ENCODE measurements at places on chromosomes 12 and 14.
A peak's percentile ranks its signal among the peaks of the same experiment; 100 is the strongest.

GRCh38 chr12:131192951-131193350 lies 239.2 kb downstream of the ADGRD1 start:
- no peak for DNase-seq

- DNase-seq = no peak
Observed at GRCh38 chr14:96160913-96161310, 43.7 kb upstream of the BDKRB2 start.

- DNase-seq = no peak
Observed at GRCh38 chr12:126093908-126094307, 1028.7 kb downstream of the AACS start.

GRCh38 chr14:93716746-93717667 lies 71.3 kb downstream of the PRIMA1 start:
- DNase-seq = no peak

- DNase-seq = peak; percentile 9
Observed at GRCh38 chr12:51827925-51828818, 20.3 kb downstream of the FIGNL2 start.

GRCh38 chr12:53219956-53220693 lies 11.9 kb downstream of the RARG start:
- no peak for DNase-seq

DNA sequence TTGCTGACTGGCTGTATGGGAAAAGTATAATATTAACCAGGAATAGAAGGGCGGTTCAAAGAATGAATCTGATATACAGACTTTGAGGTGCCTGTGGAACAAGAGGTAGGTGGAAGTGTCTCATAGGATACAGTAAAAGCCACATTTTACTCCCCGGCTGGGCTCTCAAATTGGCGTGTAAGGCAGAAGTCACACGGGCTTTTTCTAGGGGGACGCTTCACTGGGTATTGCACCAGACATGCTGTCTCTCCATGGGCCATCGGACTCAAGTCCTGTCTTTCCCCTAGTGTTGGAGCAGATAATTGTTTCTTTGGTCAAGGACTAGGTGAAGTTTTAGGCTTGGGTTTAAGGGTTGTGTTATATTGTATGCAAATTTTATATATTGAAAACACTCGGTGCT lies 9.1 kb downstream of the TMCC3 start:
- DNase-seq = no peak

DNA sequence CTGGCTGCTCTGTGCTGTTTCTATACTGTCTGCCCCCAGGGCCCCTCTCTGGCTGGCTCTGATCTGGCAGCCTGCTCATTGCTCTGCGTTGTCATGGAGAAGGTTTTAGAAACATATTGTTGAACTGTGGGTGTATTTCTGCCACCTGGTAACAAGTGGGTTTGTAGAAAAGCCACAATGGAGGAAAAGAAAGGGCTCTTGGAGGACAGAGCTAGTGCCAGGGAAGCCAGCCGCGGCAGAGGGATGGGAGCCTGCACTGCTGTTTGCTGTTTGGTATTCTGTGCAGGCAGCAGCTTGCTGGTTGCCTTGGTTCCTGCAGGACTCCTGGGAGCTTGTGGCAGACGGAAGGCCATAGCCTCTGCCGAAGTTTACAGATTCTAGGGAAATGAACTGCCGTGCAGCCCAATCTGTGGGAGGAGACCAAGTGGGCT lies 15.1 kb downstream of the CCDC177 start:
- DNase-seq = no peak

GRCh38 chr12:77382096-77382742 lies 316.9 kb upstream of the E2F7 start:
- DNase-seq = no peak

- DNase-seq = no peak
Observed at GRCh38 chr12:76244300-76244699, 103.9 kb downstream of the BBS10 start.

DNA sequence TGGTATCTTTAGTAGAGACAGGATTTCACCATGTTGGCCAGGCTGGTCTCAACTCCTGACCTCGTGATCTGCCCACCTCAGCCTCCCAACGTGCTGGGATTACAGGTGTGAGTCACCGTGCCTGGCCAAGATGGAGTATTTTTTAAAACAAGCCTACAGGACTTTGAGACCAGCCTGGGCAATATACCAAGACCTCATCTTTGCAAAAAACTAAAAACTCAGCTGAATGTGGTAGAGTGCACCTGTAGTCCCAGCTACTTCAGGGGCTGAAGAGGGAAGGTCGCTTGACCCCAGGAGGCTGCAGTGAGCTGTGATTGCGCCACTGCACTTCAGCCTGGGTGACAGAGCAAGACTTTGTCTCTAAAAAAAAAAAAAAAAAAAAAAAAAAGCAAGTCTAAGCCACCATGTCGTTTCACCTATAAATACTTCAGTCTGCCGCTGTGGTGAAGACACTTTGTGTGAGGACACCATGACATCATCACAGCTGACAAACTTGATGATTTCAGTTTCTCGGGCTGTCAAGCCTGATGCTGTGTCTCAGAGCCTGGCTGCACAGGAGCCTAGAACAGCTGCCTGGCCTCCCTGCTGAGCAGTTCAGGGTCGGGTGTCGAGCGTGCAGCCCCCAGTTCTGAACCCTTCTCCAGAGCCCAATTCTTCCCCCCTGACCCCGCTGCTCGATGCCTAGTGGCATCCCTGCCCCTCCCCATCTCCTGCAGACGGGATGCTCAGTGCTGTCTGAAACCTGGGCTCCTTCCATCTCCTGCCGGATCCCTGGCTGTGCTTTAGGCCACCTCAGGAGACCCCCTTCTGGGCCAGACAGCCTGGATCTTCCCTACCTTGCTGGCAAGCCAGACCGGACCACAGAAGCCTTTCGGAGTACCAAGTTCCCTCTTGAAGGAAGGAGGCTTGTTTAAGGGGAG lies 119.2 kb upstream of the EVL start:
- DNase-seq = peak; percentile 42

GRCh38 chr14:101727611-101728366 lies 33.7 kb upstream of the PPP2R5C start:
- DNase-seq = no peak

DNA sequence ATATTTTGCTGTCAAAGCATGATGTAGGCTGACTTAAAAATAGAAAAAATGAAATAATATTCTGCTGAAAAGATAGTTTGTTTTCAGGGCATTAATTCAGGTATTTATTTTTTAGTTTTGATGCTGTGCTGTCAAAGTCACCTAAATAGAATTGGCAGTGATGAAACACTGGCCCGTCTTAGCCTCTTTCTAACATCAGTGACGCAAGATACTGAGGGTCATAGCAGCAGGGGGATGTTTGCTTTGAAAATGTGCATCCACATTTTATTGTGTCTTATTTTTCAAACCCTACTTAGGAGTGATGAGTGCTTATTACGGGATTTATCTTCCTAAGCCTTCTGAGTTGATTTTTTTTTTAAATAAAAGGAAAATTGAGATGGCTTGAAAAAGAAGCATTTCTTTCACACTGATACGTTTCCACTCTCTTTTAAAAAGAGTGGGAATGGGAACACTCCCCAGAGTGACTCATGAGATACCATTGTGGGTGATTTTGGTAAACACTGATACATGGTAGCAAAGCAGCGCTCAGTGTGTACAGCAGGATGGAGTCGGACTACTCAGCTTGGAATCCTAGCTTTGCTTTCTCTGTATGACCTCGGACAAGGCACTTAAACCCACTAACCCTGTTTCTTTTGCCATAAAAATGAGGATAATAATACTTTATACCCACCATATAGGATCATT lies 290.8 kb downstream of the ERC1 start:
- no peak for DNase-seq

DNA sequence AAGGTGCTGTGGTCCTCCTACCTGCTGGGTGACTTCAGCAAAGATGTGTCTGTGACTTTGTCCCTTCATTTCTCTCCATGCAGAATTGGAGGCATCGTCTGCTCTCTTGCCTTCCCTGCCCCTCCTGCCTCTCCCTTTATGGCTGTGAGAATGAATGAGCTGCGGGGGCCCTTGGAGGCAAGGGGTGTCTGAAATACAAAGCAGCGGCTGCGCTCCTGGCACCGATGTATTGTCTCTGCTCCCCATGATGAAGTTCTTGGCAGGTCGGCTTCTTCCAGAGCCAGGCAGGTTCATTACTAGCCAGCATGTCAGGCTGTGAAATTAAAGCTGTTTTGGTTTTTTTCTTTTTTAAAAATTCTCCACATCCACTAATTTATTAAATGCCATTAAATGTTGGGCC lies 194.5 kb downstream of the TSPAN9 start:
- DNase-seq = no peak

DNA sequence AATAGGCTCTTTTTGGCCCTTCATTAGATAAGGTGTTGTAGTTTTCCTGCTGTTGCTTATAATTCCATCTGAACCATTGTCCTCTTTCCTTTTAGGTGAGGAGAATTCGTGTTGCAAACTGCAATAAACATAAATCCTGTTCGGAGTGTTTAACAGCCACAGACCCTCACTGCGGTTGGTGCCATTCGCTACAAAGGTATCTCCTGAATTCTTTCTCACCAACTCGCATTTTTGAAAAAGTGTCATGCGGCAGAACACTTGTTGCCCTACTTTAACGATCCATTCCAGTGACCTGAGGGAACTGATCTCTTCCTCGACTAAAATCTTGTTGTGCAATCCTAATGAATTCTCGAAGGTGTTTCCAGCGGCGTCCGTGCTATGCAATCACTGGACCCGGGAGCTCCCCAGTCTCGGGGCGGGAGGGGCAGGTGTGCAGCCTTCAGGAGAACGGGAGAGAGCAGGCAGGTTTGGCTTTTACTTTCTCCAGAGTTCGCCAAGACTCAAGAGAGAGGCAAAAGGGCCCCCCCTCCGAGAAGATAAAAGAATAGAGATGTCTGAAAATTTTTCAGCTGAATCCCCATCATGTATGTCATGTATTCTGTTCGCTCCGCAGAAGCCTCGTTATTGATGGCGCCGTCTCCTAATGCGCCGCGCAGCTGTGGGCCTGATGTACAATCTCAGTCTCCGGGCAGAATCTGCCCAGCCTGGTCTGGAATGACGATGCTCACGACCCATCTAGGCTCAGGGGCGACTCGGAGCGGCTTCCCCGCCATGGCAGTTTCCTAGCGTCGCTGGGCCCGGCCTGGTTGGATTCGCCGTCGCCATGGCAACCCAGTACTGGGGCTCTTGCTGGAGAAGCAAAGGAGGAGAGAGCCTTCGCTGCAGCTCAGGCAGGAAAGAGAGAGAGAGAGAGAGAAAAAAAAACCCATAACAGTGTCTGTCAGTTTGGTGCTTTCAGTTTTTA lies 38.2 kb downstream of the PLXNC1 start:
- DNase-seq = no peak

- DNase-seq = no peak
Observed at GRCh38 chr12:125684968-125685790, 619.9 kb downstream of the AACS start.

GRCh38 chr12:116532986-116533342 lies 26.2 kb upstream of the MAP1LC3B2 start:
- DNase-seq = no peak

- DNase-seq = no peak
Observed at GRCh38 chr14:94125659-94126418, 3.6 kb downstream of the IFI27L2 start.

GRCh38 chr14:59295951-59296350 lies 107.5 kb downstream of the DAAM1 start:
- no peak for DNase-seq

- DNase-seq = no peak
Observed at GRCh38 chr12:10395390-10395998, 5.7 kb upstream of the KLRK1 start.

- DNase-seq = no peak
Observed at GRCh38 chr12:109695961-109696461, 17.6 kb upstream of the FAM222A start.

- DNase-seq = no peak
Observed at GRCh38 chr12:81332054-81332453, 254.2 kb downstream of the ACSS3 start.

- no peak for DNase-seq
Observed at GRCh38 chr12:630656-631632, 32.3 kb downstream of the NINJ2 start.

DNA sequence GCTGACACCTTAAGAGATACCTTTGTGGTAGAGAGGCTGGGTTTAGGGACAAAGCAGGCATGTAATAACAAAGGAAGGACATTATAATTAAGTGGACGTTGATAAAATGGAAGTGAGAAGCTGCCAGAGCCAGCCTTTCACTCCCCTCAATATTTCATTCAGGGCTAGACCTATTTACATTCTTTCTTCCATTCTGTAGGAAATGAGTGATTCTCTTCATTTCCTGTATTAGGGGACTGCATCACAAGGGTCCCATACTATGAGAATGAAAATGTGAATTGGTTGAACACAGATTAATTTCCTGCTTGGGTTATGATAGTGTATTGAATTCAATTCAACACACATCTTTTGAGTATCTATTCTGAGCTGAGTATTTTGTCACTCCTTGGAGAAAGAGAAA lies 143.0 kb downstream of the OTOGL start:
- no peak for DNase-seq

DNA sequence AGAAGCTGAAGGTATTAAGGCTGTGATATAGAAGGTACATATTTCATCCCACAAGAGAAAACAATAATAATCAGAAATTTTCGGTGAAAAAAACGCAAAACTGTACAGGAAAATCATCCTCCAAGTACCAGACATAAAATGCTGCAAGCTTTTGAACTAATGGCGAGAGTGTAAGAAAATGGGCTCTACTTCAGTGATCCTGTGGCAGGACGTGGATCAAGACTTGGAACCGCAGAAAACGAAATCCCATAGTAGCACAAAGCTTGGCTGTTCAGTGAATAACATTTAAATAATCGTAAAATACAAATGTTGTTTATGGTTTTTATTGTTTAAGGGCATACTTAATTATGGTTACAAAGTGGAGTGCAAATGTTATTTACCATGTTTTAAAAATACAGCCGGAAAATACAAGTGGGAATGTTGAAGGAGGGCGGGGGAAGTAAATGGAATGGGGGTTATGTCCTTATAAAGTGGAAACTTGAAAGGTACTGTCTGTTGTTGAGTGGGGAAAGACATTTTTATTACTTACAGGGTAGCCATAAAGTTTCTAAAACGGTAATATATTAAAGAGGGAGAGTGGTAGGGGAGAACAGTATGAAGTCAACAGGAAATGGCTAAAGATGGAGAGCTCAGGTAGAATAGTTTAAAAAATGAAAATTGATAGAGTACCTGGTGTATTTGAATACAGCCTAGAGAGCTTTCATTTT lies 1.1 kb downstream of the SMIM10L1 start:
- no peak for DNase-seq

- no peak for DNase-seq
Observed at GRCh38 chr12:5227708-5228373, 184.2 kb downstream of the KCNA5 start.

- peak; percentile 36 for DNase-seq
Observed at GRCh38 chr12:91382081-91382543, 199.5 kb upstream of the DCN start.

DNA sequence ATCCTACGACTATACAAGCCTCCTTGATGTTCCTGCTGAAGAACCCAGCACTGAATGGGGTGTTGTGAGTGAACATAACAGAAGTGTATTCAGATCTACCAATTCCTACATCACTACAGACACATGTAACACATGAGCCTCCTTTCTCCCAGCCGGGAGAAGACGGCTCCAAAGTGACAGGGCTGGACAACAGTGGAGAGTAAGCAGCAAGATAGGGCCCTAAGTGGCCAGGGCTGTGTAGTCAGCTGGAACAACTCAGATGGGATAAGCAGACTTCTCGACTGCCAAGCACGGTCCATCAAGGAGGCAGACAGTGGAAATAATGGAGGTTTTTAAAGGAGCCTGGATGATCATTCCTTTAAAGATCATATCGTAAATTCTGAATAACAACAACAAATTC lies 73.5 kb downstream of the TTC7B start:
- no peak for DNase-seq
